ENCODE measurements at places on chromosomes 5 and 9. TPM values are rescaled to one million over a fixed set of nuclear protein-coding genes. Genes with fewer than 3 reads are reported as not detected.

The CCDC183 gene
- total RNA-seq, result 2.0 TPM

The PDE8B gene
- 13.0 TPM for total RNA-seq

The C9orf57 gene
- not detected for total RNA-seq

GRCh38 chr5:124303366-124303765 is 443.1 kb downstream of the ZNF608 start:
- H3K27ac ChIP-seq, result peak overlapping the region; percentile 70
- no peak overlapping the region for H3K4me3 ChIP-seq
- H3K4me1 ChIP-seq, result no peaks in the 10 kb centered on the region
- no peaks in the 10 kb centered on the region for H3K27me3 ChIP-seq
- H3K36me3 ChIP-seq, result no peaks in the 10 kb centered on the region

DNA sequence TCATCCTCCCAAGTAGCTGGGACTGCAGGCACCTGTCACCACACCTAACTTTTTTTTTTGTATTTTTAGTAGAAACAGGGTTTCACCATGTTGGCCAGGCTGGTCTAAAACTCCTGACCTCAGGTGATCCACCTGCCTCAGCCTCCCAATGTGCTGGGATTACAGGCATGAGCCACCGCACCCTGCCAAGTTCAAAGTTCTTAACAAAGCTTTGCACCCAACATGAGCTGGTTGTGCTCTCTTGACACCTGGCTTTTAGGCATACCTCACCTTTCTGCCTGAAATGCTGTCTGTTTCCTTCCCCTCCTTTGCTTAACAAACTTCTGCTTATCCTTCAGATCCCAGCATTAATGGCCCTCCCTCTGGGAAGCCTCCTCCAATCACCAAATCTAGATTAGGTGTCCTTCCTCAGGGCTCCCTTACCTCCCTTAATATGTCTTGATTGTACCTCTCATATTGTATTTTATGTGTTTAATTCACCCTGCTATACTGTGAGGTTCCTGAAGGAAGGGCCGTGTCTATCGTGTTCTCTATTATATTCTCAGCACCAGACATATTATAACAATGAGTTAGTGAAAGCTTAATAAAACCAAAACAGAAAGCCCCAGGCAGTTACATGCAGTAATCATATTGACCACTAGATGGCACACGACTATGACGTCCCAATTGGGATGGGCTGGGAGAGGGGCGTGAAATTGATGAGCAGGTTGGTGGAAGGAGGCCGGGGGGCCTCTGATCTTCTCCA is 62.9 kb upstream of the PPARGC1B start:
- no peaks in the 10 kb centered on the region for H3K4me1 ChIP-seq
- no peaks in the 10 kb centered on the region for H3K27me3 ChIP-seq
- no peak overlapping the region for H3K4me3 ChIP-seq
- no peak overlapping the region for H3K27ac ChIP-seq
- H3K36me3 ChIP-seq, result no peaks in the 10 kb centered on the region
- DNase-seq, result no peak

DNA sequence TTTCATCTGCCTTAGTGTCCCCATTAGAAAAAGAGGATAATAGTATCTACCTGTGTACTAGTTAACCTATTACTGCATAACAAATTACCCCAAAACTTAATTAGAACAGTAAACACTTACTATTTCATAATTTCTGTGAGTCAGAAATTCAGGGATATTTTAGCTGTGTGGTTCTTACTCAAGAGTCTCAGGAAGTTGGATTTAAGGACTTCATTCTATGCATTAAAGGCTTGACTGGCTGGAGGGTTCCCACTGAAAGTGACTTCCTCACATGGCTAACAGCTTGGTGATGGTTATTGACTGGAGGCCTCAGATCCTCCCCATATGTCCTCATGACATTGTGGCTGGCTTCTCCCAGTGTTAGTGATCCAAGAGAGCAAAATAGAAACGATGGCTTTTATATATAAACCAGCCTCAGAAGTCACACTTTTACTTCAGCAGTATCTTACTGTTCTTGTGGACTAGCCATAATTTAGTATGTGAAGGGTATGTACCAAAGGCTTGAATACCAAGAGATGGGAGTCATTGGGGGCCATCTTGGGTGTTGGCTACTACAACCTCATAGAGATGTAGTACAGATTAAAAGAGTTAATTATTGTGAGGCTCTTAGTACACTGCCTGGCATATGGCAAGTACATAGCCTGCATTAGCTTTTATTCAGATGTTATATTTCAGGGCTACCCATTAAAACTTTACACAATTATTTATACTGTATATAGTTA is 9.9 kb downstream of the RAD23B start:
- H3K27ac ChIP-seq, result no peak overlapping the region
- H3K36me3 ChIP-seq, result no peaks in the 10 kb centered on the region
- DNase-seq, result no peak
- no peaks in the 10 kb centered on the region for H3K4me1 ChIP-seq
- no peaks in the 10 kb centered on the region for H3K27me3 ChIP-seq

GRCh38 chr5:10862085-10862484 is 101.1 kb upstream of the DAP start:
- DNase-seq, result no peak
- H3K4me1 ChIP-seq, result no peaks in the 10 kb centered on the region
- H3K27ac ChIP-seq, result no peak overlapping the region
- no peak overlapping the region for H3K4me3 ChIP-seq
- H3K27me3 ChIP-seq, result no peaks in the 10 kb centered on the region
- no peaks in the 10 kb centered on the region for H3K36me3 ChIP-seq
